Left lung (tissue), 14 donors: ENCODE measurements at places on chromosomes 1 and 21. TPM values are rescaled to one million over a fixed set of nuclear protein-coding genes. Genes with fewer than 3 reads are reported as not detected.

DNA sequence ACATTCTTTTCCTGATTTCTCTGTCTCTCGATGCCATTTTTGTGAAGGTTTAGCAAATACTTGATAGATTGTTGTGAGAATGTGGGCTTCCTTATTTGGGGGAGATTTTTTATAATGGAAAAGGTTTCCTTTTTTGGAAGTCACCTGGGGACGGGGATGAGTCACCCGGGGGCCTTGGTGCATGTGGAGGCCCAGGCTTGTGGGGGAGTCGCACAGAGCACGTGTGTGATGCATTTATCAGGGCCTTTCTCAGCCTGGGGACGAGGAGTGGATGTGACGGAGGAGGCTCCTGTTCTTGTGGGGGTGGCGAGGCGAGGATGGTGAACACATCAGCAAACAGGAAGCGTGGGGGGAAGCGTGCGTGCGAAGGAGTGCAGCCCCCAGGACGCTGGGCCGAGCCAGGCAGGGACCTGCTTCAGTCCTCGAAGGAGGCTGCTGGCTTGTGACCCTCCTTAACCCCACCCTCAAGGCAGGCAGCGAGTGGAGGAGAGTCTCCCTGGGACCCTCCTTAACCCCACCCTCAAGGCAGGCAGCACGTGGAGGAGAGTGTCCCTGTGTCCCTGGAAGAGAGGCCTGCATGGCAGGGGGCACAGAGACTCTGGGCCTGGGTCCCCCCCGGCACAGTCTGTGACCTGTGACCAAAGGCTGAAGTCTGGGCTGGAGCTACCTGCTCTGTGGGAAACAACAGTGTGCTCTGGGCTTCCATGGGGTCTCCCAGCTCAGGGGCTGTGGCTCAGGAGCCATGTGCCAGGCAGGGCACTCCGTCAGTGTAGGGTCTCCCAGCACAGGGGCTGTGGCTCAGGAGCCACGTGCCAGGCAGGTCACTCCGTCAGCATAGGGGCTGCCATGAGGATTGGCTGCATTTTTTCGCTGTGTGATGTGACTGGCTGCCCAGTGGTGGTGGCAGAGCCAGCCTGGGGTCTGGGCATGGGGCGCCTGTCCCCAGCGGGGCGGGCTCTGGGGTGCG is 57.2 kb downstream of the AGPAT3 start:
- H3K4me3 ChIP-seq = no peak overlapping the region
- H3K36me3 ChIP-seq = peaks cover 16% of the 10 kb centered on the region
- DNase-seq = peak; percentile 48
- no peaks in the 10 kb centered on the region for H3K27me3 ChIP-seq
- no peaks in the 10 kb centered on the region for H3K4me1 ChIP-seq

DNA sequence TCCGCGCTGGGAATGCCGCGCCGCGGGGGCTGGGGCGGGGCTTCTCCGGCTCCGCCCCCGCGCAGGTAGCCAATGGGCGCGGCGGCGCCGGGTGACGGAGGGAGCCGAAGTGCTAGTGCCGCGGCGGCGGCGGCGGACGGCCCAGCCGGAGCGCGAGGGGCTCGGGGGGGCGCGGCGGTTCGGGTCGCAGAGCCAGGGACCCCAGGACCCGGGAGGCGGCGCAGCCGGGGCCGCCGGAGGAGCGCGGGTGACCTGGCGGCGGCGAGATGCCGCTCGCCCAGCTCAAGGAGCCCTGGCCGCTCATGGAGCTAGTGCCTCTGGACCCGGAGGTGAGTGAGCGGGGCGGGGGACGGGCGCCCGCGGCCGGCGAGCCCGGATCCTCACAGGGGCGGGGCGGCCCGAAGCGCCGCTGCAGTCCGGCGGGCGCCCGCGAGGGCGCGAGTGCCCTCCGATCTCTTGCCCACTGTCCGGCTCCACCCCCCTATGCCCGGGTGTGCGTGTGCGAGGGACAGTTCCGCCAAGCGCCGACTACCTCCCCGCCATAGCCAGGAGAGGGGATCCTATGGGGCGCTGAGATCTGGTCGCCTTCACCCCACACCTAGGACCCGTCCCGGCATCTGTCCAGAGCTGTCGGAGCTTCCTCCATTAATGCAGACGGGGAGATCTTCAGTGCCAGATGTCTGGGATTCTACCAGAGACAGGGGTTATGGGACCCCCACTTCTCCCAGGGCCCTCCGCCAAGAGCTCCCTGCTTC is at the start of gene RPS6KA1:
Gene RPS6KA1 (plus strand): TSS at position 107 of the 755 bp plus-strand sequence. CDS start 160 bp downstream, at position 267.
- peak; percentile 68 for DNase-seq
- H3K27ac ChIP-seq = peak within 1 kb of the TSS; percentile 85
- H3K4me3 ChIP-seq = peak within 1 kb of the TSS; percentile 57
- no peaks in the 10 kb centered on the region for H3K36me3 ChIP-seq
- H3K4me1 ChIP-seq = peaks cover 12% of the 10 kb centered on the region

DNA sequence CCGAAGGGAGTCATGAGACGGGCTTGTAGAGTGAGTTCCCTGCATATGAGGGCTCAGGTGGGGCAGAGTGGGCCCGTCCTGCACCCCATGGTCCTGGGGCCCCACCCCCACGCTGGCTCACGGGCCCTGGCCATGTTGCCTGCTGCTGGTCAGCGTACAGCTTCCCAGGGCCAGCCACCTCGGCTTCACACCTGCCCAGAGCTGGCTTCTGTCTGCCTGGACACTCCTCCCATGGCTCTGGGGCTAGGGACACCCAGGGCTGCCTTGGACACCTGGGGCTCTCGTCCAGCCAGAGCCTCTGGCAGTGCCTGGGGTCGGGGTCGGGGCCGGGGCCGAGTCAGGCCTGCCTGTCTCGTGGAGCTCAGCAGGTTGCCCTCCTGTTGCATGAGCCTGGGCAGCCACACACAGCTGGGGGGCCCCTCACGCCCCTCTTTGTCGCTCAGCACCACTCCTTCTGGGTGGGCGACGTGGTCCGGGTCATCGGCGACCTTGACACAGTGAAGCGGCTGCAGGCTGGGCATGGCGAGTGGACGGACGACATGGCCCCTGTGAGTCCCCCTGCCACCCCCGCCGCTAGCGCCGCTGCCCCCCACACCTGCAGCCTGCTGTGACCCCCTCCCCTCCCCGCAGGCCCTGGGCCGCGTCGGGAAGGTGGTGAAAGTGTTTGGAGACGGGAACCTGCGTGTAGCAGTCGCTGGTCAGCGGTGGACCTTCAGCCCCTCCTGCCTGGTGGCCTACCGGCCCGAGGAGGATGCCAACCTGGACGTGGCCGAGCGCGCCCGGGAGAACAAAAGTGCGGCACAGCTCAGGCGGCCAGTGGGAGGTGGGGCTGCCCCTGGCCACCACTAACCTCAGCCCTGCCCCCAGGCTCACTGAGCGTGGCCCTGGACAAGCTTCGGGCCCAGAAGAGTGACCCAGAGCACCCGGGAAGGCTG is 5.5 kb upstream of the MMP23B start:
- no peak overlapping the region for H3K4me3 ChIP-seq
- no peak for DNase-seq
- peaks cover 17% of the 10 kb centered on the region for H3K4me1 ChIP-seq
- H3K36me3 ChIP-seq = peaks cover 25% of the 10 kb centered on the region

- no peak overlapping the region for H3K27ac ChIP-seq
- no peaks in the 10 kb centered on the region for H3K36me3 ChIP-seq
- no peak overlapping the region for H3K4me3 ChIP-seq
- H3K27me3 ChIP-seq = no peaks in the 10 kb centered on the region
- no peak for DNase-seq
These were observed 443.8 kb upstream of the USP24 start for GRCh38 chr1:55658917-55659316.

The ACTL8 gene
- total RNA-seq = not detected

DNA sequence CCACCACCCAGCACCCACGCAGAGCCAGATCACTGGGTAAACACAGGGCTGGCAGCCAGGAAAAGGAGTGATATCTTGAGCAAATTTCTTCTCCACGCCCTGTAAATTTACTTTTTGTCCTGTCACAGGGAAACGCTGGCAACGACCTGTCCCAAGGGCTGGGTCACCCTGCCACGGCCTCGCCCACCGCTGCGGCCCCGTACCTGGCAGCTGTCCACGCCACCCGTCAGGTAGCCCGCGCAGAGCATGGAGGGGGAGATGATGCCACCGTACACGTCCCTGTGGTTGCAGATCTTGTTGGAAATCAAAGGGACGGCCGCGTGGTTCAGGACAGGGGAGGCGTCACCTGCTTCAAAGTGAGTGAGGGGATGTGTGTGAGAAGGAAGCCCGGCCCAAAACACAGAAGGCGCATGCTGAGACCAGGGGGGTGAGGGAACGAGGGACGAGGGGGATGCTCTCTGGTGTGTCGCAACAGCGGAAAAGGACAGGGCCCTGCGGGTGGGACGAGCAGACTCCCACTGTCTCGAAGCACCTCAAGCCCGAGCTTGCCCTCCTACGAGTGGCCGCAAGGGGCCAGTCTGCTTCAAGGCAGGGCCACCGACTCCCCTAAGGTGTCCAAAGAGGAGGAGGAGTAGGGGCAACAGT is 10.1 kb upstream of the TFF1 start:
- H3K4me1 ChIP-seq = no peaks in the 10 kb centered on the region
- H3K4me3 ChIP-seq = no peak overlapping the region
- no peak overlapping the region for H3K27ac ChIP-seq
- DNase-seq = peak; percentile 69

DNA sequence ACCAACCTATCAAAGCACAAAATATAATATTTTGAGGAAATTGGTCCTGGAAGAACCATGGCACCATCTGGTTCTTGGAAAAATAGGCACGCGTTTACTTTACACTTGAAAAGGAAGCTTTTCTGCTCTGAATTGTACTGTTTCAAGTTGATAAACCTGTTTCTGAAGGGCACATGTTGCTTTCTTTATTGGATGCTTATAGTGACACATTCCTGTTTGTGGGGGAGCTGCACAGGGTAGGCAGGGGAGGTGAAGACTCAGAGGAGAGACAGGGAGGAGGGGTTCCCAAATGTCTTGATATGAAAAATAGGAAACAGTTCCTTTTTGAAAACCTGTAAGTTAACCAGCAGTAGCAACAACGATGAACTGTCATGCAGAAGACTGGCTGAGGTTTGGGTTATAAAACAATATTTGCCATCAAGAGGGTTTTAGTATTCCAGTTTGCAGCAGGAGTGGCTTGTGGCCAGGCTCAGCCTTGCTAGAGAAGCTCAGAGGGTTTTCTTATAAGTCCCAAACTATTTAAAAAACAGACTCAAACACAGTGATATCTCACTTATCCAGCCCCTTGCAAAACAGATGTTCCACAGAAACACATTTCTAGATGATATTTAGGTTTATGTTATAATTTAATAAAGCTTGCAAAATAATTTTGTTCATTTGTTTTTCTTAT is 127.0 kb upstream of the MROH9 start:
- H3K27ac ChIP-seq = no peak overlapping the region
- no peaks in the 10 kb centered on the region for H3K36me3 ChIP-seq
- H3K4me3 ChIP-seq = no peak overlapping the region
- H3K27me3 ChIP-seq = no peaks in the 10 kb centered on the region
- DNase-seq = no peak

The HES3 gene
- total RNA-seq = not detected

GRCh38 chr1:232974971-232975370 is 24.6 kb downstream of the NTPCR start:
- DNase-seq = no peak
- H3K4me3 ChIP-seq = no peak overlapping the region
- no peaks in the 10 kb centered on the region for H3K27me3 ChIP-seq
- H3K4me1 ChIP-seq = peaks cover 8% of the 10 kb centered on the region
- H3K36me3 ChIP-seq = peaks cover 50% of the 10 kb centered on the region

- H3K27me3 ChIP-seq = no peaks in the 10 kb centered on the region
- DNase-seq = peak; percentile 86
- H3K4me3 ChIP-seq = no peak overlapping the region
These were observed 155.9 kb upstream of the RUNX1 start for GRCh38 chr21:35204850-35205541.
